Activated CD4-positive, CD25-positive, alpha-beta regulatory T cell treated with anti-CD3 and anti-CD28 coated beads, Interleukin-2, amount 50 U/mL, for 16 hours (primary cell): ENCODE measurements at places on chromosomes 2 and 18.

DNA sequence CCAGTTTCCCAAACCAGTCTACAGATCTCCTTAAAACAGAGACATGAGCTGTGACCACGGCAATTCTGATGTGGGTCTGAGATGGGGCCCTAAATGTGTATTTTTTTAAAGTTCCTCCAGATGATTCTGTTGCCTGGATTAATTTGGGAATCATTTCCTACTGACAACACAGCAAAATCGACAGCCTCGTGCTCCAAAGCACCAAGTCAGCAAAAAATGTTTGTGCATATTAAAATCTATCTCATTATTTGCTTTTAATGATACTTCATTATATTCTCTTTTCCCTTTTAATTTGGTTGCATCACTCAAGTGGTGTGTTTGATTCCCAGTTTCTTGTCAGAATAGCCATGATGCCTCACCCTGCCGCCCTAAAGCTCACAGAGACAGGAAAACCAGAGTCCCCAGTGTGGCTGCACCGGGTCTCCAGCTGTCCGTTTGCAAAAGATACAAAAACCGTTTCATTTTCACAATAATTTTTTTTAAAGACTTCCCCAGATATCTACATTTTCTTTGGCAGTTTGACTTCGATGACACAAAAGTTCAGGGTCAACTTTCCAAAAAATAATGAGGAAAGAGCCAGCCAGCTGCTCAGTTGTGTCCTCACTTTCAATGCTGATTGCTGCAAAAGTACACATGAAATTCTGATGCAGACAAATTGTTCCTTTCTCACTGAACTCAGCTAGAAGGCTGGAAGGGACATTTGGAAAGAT lies 443.2 kb upstream of the ID2 start:
- DNase-seq: no peak

DNA sequence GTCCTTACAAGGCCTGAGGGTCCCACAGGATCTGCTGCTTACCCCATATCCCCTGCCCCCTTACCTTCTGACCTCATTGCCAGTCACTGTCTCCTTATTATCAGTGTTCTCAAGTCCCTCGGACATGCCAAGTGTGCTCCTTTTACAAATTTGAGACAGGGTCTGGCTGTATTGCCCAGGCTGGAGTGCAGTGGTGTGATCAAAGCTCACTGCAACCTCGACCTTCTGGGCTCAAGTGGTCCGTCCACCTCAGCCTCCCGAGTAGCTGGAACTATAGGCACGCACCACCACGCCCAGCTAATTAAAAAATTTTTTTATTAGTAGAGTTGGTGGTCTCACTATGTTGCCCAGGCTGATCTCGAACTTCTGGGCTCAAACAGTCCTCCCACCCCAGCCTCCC lies 141.0 kb downstream of the PHLPP1 start:
- DNase-seq: no peak

DNA sequence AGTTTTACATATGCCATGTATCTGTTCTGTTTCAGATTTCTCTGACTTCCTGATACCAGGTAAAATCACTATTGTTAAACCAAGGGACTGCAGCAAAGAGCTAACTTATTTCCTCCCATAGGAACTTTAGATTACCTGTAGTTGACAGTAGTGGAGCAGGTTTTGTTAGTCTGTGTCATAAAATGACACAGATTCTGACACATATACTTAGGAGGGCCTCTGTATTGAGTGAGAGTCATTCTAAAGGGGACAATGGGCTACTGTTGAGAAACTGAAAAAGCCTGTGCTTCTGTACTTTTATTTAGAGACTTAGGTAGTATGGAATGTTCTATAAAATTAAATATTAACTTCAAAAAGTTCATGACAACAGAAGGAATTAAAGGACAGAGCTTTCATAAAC lies 48.2 kb downstream of the KCMF1 start:
- DNase-seq: no peak

- no peak for DNase-seq
These were observed 69.2 kb downstream of the NPPC start for GRCh38 chr2:231856959-231857358.

DNA sequence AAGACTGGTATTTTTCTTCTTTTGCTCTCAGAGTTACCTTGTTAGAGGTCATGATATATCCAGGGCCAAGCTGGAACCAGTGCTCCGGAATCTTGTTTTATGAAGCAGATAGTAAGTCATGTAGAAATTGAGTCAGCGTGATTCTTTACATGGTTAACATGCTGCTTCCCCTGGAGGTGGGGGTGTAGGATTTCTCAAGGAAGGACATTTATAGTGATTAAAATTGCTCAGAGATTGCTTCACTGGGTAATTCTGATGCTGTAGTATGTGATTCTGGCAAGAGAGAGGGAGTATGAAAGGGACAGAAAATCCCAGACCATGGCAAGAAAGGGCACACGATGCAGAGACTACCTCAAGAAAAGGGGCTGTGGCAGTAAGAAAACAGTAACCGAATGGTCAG lies 8.0 kb upstream of the MYL1 start:
- DNase-seq: no peak

- no peak for DNase-seq
These were observed 1.2 kb downstream of the CNGA3 start for GRCh38 chr2:98347298-98348065.

GRCh38 chr2:37267685-37268084 lies 36.2 kb downstream of the NDUFAF7 start:
- DNase-seq: no peak

DNA sequence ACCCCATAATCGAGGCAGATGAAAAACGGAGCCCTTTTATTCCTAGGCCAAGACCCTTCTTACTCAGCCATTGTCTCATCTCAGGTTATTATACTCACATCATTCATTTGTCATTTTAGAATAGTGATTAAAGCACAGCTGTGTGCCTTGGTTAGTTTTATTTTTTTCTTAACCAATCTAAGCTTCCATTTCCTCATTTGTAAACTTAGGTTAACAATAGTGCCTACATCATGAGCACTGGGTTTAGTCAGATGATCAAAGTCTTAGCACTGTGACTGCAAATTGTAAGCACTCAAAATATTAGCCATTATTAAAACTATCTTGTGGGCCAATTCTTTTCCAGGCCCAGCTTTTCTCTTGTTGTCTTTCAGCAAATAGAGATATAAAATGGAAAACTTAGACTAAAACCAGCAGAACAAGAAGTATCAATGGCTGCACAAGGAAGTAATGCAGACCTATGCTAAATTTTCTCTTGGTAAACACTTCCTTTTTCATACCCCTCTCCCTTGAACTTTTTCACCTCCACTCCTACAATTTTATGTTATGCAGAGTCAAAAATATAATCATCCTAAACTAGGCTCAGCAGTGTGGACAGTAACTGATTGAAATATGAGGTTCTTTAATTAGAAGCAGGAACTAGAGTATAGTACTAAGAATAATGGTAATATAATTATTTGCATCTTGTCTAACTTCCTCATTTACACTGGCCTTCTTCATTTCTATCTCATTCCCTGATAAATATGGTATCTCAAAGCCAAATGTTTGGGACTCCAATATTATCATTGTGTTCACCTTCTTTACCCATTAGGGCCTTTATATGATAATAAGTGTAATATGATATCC lies 21.5 kb upstream of the GALNT3 start:
- DNase-seq: no peak

DNA sequence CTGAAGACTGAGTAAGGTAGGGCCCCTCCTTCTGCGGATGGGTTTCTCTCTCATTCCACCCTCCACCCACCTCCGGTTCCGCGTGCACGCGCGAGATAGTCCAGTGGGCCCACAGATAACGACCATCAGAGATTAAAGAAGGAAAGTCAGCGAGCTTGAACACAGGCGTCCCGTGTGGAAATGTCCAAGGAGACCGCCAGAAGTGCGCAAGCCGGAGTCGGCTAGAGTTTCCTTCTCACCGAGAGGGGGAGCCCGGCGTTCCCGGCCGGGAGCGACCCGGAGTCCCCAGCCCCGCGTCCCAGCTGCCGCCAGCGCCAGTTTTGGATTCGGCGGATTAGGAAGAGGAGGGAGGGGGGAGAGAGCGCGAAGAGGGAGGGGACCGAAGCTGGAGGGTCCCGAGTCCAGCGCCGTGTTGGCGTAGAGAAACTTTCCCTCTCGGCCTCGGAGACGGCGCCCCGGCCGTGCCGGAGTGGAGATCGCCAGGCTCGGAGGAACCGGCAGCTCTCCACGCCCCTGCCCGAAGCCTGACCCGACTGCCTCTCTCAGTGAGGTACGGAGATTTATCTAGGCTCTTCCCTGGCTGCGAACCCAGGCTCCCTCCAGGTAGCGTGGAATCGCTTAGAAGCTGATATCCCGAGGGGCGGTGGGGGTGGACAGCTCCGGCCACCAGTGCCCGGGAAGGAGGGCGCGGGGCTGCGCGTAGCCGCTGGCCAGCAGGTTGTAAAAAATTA lies at the start of gene GULP1:
Gene GULP1 (plus strand): TSS at position 258 of the 731 bp plus-strand sequence. CDS start 185,829 bp downstream, outside the sequence.
- no peak for DNase-seq

- no peak for DNase-seq
These were observed 56.3 kb downstream of the PAX3 start for GRCh38 chr2:222242532-222242931.
